ENCODE measurements at places on chromosomes 3 and 15. TPM values are rescaled to one million over a fixed set of nuclear protein-coding genes. Genes with fewer than 3 reads are reported as not detected.

GRCh38 chr3:37074178-37074577 lies 80.9 kb downstream of the MLH1 start:
- no peaks in the 10 kb centered on the region for H3K4me1 ChIP-seq
- no peaks in the 10 kb centered on the region for H3K27me3 ChIP-seq
- no peak for DNase-seq

- H3K27me3 ChIP-seq, result no peaks in the 10 kb centered on the region
- DNase-seq, result no peak
- H3K4me1 ChIP-seq, result no peaks in the 10 kb centered on the region
Observed at GRCh38 chr3:109803274-109803673, 465.9 kb upstream of the DPPA4 start.

DNA sequence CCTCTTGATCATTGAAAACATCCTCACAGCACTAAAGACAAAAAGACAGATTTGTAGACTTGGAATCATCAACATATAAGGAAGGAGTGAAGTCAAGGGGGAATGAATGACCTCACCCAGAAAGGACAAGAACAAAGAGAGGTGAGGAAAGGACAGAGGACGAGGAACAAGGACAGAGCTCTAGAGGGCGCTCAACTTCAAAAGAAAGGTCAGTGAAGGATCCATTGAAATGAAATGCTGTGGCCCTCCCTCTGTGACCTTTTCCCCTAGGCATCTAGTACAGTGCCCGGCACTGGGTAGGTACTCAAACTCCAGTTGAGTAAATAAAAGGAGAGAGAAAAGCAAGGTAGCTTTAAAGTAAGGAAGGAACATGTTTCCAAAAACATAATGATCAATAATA lies 2.6 kb downstream of the ATP8B4 start:
- no peaks in the 10 kb centered on the region for H3K27me3 ChIP-seq
- H3K4me1 ChIP-seq, result no peaks in the 10 kb centered on the region
- no peak overlapping the region for H3K27ac ChIP-seq
- no peak for DNase-seq

DNA sequence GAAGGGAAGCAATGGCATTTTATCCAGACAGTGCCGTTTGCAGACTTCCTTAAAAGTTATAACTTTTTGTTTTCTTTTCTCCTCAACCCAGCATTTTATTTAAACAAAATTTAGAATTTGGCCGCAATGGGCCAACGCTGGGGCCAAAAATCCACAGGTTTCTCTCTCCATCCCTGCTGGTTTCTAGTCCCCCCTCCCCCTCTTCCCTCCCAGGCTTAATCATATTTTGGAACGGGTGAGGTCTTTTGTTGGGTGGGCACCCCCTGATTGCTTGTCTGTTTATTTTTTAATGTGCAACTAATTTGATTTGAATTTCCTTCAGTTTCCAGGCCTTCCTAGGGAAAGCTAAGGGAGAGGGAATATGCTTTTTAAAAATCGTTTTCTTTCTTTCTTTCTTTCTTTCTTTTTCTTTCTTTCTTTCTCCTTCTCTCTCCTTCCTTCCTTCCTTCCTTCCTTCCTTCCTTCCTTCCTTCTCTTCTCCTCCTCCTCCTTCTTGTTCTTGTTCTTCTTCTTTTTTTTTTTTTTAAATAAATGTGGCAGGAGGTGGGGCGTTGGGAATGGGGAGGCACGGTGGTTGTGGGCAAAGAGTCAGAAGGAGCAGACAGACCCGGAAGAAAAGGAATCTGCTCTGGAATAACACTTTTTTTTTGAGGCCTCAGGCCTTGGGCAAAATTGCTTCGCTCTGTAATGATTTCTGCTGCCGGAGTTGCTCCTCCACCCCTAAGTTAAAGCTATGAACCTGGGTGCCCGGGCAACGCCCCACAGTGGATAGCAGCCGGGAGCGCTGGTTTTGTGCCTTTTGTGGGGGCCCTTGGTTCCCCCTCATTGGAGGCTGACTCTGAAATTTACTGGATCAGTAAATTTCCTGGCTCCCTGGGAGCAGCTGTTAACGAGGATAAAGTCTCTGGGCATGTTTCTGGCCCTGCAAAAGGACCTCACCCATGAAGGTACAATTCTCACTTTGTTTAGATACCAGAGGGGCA lies 1.9 kb downstream of the FNDC3B start:
- no peaks in the 10 kb centered on the region for H3K36me3 ChIP-seq
- no peaks in the 10 kb centered on the region for H3K27me3 ChIP-seq
- H3K4me3 ChIP-seq, result peak overlapping the region; percentile 76
- peak overlapping the region; percentile 98 for H3K27ac ChIP-seq
- DNase-seq, result peak; percentile 72
- H3K4me1 ChIP-seq, result peaks cover 6% of the 10 kb centered on the region

DNA sequence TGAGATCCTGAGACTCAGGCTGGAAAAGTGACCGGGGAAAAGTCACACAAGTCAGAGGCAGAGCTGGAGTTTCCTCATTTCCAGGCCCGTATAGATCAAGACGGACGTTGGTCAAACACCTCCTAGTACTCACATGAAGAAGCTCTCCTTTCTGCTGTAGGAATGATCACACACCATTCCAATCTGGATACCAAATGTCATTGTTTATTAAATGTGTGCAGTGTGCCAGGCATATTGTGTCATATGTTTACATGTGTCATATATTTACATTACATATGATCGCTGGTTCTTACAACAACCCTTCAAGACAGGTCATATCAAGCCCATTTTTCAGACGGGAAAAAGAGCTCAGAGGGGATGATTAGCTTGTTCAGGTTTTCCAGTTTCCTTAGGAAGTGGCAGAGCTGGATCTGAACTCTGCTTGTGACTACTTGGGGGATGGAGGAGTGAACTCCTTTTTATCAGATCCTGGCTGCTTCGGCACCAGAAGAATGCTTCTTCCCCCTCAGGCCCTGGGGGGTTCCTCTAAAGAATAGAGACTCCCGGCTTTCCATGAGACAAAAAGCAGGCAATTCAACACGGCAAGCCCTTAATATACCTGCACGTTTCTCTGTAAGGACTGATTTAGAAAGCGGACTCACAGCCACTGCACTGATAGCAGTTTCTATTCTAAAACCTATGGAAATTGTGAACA lies 41.9 kb downstream of the FAM43A start:
- H3K27me3 ChIP-seq, result no peaks in the 10 kb centered on the region
- H3K27ac ChIP-seq, result no peak overlapping the region
- H3K4me1 ChIP-seq, result no peaks in the 10 kb centered on the region
- DNase-seq, result no peak

The SKOR1 gene
- polyA plus RNA-seq, result 0.22 TPM

GRCh38 chr3:156483961-156484787 lies 70.7 kb downstream of the SSR3 start:
- no peak overlapping the region for H3K4me3 ChIP-seq
- H3K4me1 ChIP-seq, result no peaks in the 10 kb centered on the region
- no peaks in the 10 kb centered on the region for H3K36me3 ChIP-seq
- no peaks in the 10 kb centered on the region for H3K27me3 ChIP-seq

The CCDC51 gene
- 32.8 TPM for polyA plus RNA-seq

DNA sequence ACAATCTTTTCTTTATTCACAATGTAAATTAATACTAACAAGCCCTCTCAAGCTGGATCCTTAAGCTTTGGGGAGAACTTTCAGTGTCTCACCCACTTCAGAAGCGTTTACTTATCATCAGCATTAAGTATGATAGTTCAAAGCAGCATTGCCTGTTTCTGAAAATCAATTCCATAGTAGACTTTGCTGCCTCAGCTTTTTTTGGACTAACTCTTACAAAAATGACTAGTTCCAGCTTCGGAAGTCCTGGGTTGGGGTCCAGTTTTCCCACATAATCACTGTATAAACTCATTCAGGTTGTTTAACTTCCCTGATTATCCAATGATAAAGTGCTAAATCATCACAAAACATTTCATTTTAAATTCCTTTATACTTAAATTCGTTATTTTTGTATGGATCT lies 114.4 kb downstream of the NR2F2 start:
- DNase-seq, result no peak
- H3K36me3 ChIP-seq, result no peaks in the 10 kb centered on the region
- no peak overlapping the region for H3K27ac ChIP-seq
- H3K4me3 ChIP-seq, result no peak overlapping the region

The DNAJA4 gene
- polyA plus RNA-seq, result 19.9 TPM

The ANKRD34C gene
- 0.11 TPM for polyA plus RNA-seq

The SLC51A gene
- polyA plus RNA-seq, result 6.5 TPM

The GP9 gene
- 0.49 TPM for polyA plus RNA-seq

GRCh38 chr3:53794597-53794996 lies 51.6 kb downstream of the CHDH start:
- no peak overlapping the region for H3K27ac ChIP-seq
- H3K4me1 ChIP-seq, result no peaks in the 10 kb centered on the region
- no peak overlapping the region for H3K4me3 ChIP-seq
- DNase-seq, result no peak
- H3K36me3 ChIP-seq, result no peaks in the 10 kb centered on the region
- H3K27me3 ChIP-seq, result no peaks in the 10 kb centered on the region

- H3K27ac ChIP-seq, result peak overlapping the region; percentile 11
- H3K36me3 ChIP-seq, result no peaks in the 10 kb centered on the region
- no peaks in the 10 kb centered on the region for H3K27me3 ChIP-seq
- no peak overlapping the region for H3K4me3 ChIP-seq
- no peak for DNase-seq
Observed at GRCh38 chr3:37904601-37905000, 42.9 kb downstream of the CTDSPL start.

GRCh38 chr15:65066635-65067316 lies 1.0 kb downstream of the RASL12 start:
- H3K4me1 ChIP-seq, result peaks cover 5% of the 10 kb centered on the region
- peak overlapping the region; percentile 33 for H3K4me3 ChIP-seq
- H3K27me3 ChIP-seq, result no peaks in the 10 kb centered on the region

- peak; percentile 66 for DNase-seq
- H3K4me3 ChIP-seq, result no peak overlapping the region
- H3K36me3 ChIP-seq, result no peaks in the 10 kb centered on the region
- peaks cover 13% of the 10 kb centered on the region for H3K4me1 ChIP-seq
- H3K27me3 ChIP-seq, result no peaks in the 10 kb centered on the region
Observed at GRCh38 chr3:12948891-12949711, 107.7 kb upstream of the RPL32 start.

The DLL4 gene
- 5.8 TPM for polyA plus RNA-seq

DNA sequence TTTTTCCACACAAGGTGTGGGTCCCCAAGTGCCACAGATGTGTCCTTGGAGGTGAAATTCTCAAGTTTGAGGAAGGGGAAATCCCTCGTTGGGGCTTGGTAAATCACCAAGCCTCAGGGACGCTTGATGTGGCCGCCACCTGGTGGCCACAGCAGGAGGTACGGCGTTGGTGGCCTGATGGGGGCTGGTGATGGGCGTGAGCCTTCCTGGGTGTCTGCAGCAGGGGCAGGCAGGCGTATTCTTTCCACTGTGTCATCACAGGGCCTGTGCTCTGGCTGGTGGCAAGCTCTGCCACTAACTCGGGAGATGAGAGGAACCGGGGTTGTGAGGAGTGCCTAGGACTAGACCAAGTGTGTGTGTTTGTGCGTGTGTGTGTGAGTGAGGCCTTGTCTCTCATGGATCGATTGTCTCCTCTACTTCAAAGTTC lies 4.2 kb downstream of the ACOX2 start:
- no peak overlapping the region for H3K27ac ChIP-seq
- peak; percentile 89 for DNase-seq
- no peaks in the 10 kb centered on the region for H3K27me3 ChIP-seq
- H3K4me3 ChIP-seq, result no peak overlapping the region
- H3K4me1 ChIP-seq, result peaks cover 38% of the 10 kb centered on the region

DNA sequence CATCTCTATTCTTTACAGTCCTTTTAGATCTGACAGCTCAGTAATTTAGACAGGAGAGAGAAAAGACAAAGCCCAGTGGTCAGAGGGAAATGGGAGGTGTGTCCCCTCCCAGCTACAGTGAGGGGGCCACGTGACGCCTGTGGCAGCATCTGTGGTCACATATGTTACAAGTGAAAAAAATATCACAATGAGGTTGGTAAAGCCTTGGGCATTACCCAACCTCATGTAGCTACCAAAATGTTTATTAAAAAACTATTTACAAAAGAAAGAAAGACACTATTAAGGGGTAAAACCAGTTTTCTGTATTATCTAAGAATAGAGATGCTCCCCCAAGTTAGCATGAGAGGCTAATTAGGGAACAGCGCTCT lies 42.9 kb upstream of the PLCL2 start:
- no peak overlapping the region for H3K4me3 ChIP-seq
- DNase-seq, result no peak
- H3K27ac ChIP-seq, result no peak overlapping the region
- no peaks in the 10 kb centered on the region for H3K27me3 ChIP-seq

The GOLGA6A gene
- not detected for polyA plus RNA-seq

The PARP9 gene
- 27.8 TPM for polyA plus RNA-seq

The DHFR2 gene
- polyA plus RNA-seq, result 4.0 TPM

DNA sequence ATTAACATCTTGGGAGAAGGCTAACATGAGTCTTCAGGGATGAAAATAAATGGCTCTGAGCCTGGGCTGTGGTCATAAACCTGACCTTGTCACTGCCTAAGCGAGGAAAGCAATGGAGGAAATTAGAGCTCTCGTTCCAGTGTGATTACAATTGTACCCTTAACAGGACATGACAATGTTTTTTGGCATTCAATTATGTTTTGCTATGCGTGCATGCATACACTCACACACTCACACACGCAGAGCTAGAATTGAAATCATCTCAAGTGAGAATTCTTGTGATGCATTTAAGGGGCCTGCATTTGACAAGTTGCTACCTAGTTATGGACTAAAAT lies 24.1 kb downstream of the ZNF80 start:
- no peaks in the 10 kb centered on the region for H3K36me3 ChIP-seq
- no peaks in the 10 kb centered on the region for H3K27me3 ChIP-seq
- DNase-seq, result no peak
- H3K4me3 ChIP-seq, result peak overlapping the region; percentile 35

- no peak overlapping the region for H3K27ac ChIP-seq
- DNase-seq, result no peak
- H3K27me3 ChIP-seq, result no peaks in the 10 kb centered on the region
- no peak overlapping the region for H3K4me3 ChIP-seq
- no peaks in the 10 kb centered on the region for H3K4me1 ChIP-seq
Observed at GRCh38 chr15:77866186-77866585, 211.3 kb downstream of the TBC1D2B start.

The RHCG gene
- 373 TPM for polyA plus RNA-seq

GRCh38 chr3:77420336-77420735 lies 380.4 kb downstream of the ROBO2 start:
- DNase-seq, result no peak
- H3K4me1 ChIP-seq, result no peaks in the 10 kb centered on the region
- no peaks in the 10 kb centered on the region for H3K27me3 ChIP-seq
- H3K4me3 ChIP-seq, result no peak overlapping the region
- H3K36me3 ChIP-seq, result no peaks in the 10 kb centered on the region
- no peak overlapping the region for H3K27ac ChIP-seq
